Jurkat, Clone E6-1 (cell line): ENCODE measurements at places on chromosomes 1 and 21.

GRCh38 chr1:53086491-53087070 lies 24.6 kb downstream of the PODN start:
- DNase-seq: no peak

DNA sequence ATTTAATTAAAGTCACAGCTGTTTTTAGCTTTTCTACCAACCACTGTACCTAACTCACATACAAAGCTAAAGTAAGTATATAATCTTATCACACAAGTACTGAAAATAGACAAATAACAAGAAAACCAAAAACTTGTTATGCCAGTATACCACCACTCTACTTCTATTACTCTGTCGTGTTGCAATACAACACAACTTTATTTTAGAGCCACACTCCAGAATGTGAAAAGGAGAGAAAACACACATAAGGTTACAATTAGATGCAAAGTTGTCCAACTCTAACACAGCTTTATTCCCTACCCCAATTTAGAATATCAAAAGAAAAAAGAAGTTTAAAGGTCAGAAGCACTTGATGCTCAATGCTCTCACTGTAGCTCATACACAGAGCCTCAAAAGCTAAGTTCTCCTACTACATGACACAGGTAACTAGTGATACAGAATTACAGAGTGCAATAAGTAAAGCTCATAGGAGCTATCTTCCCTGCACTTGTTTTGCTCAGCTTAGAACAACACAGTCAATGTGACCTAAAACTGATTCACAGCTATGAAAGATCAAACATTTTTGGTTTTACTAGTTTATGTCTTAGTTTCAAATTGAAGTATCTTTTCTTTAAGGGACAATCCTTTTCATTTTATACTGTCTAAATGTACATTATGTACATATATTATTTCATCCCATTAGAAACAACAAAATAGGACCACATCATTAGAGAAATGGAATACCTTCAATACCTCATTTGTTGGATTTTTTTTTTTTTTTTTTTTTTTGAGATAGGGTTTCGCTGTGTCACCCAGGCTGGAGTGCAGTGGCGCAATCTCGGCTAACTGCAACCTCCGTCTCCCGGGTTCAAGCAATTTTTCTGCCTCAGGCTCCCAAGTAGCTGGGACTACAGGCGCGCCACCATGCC lies 29.2 kb downstream of the EYA3 start:
- DNase-seq: no peak

- no peak for DNase-seq
Measured at GRCh38 chr1:215045698-215046308, 36.7 kb upstream of the KCNK2 start.

DNA sequence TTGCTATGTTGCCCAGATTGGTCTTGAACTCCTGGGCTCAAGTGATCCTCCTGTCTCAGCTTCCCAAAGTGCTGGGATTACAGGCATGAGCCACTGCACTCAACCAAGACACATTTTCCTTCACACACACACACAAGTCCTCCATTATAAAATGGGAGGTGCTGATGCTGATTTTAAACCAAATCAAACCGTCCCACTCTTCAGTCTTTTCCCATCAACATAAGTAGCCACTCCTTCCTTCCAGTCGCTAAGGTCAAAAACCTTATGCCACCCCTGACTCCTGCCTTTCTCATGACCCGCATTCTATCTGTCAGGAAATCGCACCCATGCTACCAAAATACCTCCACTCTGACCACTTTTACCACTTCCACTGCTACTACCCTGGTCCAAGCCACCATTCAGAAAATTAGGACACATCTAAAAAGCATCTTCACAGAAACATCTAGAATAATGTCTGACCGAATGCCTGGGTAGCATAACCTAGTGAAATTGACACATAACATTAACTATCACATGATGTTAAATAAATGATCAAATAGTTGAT lies 28.0 kb upstream of the IFNGR2 start:
- no peak for DNase-seq

DNA sequence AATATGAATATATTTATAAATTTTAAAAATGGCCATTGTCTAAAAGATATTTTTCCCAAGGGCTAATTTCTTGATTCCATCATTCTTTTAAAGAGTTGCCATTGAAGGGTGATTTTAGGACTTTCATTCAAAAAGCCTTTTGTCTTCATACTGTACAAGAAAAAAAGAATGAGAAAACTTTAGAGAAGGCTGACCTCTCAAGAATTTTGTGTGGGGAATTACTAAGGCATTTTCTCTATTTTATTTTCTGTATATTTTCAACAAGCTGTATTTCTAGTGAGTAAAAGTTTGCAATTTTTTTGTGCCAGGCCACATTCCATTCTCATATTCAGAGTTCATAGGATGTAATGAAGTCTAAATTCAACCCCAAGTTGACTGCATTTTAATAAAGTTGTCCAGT lies 49.3 kb downstream of the IVNS1ABP start:
- DNase-seq: no peak

DNA sequence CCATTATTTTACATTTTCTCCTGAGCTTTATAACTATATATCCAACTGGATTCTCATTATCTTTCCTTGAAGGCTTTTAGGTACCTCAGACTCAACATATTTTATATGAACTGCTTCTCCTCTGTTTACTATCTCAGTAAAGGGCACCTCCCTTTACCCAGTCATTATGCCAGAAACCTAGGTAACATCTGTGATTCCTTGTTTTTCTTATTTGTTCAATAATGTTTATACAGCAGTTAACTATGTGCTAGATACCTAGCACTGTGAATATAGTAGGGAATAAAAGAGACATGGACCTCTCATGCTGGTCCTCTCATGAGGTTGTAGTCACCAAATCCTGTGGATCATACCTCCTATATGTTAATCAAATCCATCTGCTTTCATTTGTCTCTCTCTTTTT lies 25.6 kb downstream of the PPP1R12B start:
- no peak for DNase-seq

DNA sequence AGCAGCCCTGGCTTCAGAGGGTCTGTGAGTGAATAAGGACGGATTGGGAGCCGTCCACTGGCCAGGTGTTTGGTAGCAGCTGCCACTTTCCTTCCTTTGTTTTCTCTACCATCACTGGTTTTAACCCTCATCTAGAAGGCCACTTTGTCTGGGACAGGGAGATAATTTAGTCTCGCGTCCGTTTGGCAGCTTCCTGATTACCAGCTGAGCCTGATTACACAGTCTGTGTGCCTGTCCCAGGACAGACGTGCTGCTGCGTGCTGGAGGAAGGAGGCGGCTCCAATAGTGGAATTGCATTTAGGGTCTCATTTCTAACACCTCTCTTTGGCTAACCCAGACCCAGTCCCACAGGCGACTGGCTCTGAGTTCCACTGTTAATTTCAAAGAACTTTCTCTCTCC lies 24.6 kb upstream of the CASQ2 start:
- DNase-seq: no peak

DNA sequence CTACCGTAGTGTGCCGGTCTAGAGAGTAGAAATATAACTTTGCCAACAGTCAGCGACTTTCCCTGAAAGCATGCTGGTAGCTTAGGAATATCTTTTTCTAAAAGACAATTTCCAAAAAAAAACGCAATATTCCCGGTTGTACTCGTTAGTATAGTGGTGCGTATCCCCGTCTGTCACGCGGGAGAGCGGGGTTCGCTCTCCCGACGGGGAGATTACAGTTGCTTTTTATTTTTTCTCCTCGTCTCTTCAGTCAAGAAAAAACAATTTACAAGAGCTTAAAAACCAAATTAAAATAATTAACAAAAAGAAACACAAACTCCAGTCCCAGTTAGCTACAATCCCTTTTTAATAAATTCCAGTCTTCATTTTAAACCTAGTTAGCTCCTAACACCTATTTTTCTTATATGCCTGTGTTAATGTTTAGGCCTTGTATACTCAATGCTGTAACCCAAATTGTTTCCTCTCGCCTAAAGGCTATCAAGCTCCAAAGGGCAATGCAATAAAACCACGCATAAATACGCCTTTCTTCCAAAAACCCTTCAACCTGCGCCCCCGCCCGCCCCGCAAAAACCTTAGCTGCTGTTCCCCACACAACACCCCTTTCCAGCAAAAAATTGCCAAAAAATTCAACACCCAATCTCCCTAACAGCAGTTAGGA lies 7.8 kb downstream of the HSPA6 start:
- no peak for DNase-seq

GRCh38 chr1:30974536-30974935 lies 66.0 kb upstream of the SDC3 start:
- no peak for DNase-seq

GRCh38 chr1:99590578-99591209 lies 55.2 kb upstream of the PALMD start:
- no peak for DNase-seq

GRCh38 chr1:70376196-70376595 lies 21.7 kb upstream of the ANKRD13C start:
- DNase-seq: no peak

DNA sequence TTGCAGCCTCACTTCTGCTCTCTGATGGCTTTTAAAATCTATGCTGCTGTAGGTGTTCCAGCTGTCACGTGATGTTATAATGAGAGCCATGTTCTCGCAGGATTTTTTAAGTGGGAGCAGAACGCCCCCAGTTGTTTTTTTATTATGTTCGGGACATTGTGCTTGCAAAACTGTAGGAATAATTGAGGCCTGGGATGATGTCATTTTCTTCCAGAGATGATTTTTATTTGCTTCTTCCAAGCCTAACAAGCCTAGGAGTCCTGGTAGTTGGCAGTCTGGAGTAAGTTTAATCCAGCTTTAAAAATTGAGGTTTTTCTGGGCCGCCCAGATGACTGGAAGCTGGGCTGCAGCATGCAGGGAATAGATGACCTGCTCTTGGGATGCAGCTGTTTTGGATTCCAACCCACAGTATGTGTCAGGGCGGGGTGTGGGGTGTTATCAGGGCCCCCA lies 34.6 kb upstream of the CHIT1 start:
- no peak for DNase-seq

GRCh38 chr1:5988596-5989285 lies 3.5 kb downstream of the NPHP4 start:
- DNase-seq: no peak

- no peak for DNase-seq
Measured at GRCh38 chr21:33578214-33578613, 10.3 kb downstream of the DONSON start.

GRCh38 chr1:171245458-171246064 lies 2.7 kb upstream of the FMO1 start:
- peak; percentile 28 for DNase-seq

DNA sequence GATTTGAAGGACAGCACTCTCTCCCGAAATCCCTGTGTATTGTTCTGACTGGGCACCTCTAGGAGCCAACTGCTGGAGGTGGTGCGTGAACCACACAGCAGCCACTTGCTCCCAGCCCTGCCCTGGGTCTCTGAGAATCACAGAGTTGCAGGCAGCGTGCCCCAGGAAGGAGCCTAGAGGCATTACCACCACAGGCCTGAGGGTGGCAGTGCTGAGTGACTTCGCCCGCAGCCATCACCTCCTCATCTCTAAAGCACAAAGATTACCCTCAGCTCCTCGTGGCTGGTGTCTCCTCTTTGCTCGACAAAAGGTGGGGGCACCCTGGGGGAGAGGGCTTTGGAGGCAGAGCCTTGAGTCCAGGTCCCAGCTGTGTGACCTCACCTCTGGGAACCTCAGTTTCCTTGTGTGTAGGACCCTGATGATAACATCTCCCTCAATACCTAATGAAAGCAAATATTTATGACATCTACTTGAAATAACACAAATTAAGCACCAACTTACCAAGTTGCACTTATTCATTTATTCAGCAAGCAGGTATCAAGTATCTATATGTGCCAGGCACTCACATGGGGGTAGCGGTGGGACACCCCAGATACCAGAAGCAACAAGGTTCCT lies 86.3 kb downstream of the VWA5B1 start:
- no peak for DNase-seq

GRCh38 chr21:34936883-34937563 lies 112.1 kb downstream of the RUNX1 start:
- DNase-seq: no peak

DNA sequence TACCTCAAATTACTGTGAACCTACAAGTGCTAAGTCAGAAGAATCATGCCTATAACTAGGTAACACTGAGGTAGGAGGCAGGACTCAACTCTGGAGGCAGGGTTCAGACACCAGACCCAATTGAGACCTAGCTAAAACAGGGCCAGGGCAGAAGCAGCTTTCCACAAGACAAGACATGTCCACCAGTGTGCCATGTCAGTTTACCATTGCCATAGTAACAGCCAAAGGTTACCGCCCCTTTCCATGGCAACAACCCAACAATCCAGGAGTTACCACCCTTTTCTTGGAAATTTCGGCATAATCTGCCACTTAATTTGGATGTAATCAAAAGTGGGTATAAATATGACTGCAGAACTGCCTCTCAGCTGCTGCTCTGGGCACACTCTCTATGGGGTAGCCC lies 432.3 kb downstream of the DPYD start:
- no peak for DNase-seq

DNA sequence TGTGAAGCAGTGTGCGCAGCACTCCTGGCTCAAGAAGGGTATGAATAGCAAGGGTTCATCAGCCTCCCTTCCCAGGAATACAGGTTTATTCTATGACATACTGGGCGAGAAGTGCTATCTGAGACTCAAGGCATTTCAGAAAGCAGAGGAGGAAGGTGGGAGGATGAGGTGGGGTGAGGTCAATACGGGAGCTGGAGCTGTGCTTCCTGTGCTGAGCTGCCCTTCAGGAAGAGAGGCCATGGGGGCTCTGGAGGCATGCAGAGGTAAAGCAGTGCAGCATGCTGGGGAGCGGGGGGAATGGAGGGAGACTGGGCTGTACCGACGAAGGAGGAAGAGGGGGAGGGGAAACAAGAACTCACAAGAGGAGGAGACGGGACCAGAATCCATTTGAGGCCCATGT lies 717.6 kb downstream of the PTPRU start:
- no peak for DNase-seq

DNA sequence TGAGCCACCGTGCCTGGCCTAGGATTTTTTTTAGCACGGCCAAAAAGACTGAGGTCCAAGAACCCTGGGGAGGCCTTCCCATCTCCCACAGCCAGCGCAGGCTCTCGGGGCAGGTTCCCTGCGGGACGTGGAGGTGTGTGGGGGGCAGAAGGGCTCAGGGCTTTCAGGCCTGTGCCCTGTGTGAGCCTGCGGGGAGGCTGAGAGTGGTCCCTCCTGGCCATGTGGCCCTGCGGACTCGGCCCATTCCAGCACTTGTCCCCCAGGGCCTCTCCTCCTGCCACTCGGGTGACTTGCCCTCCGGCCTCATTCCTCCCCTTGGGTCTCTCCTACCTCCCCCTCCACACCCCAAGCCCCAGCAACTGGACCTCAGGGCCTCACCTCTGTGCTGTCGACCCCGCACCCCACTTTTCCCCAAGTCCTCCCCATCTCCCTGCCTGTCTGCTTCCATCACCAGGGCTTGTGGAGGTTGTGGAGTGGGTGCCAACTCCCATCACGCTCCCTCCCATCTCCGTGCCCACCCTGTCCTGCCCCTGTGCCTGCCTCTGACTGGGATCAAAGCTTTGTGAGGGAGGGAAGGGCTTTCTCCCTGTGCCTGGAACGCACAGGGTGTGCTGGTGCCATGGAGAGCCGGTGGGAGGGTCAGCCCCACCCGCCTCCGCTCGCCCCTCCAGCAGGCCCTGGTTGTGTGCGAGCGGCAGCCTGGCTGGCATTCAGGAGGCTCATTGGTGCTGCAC lies 32.2 kb upstream of the DIP2A start:
- no peak for DNase-seq
